NCI-H1105 treated with DMSO at 0.1 percent for 48 hours (cell line): ENCODE measurements at places on chromosomes 7 and 10.

DNA sequence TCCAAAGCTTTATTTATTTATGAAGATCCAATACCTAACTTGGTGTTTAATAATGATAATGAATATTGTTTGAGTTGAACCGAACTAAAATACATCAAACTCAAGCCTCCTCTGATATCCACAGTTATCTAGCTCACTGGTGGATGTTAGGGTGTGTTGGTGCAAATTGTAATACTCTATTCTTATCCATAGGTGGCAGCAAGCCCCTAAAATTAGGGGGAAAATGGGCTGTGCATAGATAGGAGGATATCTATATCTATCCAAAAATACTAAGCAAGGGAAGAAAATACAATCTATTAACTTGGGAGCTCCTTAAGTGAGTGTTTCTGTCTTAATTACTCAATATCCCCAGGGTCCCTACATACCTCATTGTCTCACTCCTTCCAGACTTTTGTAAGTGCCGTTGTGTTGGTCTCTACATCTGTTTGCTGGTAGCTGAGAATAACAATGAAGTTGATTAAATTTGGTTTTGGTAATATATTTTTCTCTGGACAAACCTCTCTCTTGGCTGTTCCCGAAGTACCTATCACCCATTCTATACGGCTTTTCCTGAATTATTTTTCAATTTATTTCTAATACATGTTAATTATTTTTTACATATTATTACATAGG lies 55.0 kb upstream of the VWDE start:
- peak; percentile 77 for DNase-seq

GRCh38 chr7:22723181-22723601 lies 3.8 kb upstream of the IL6 start:
- no peak for DNase-seq

GRCh38 chr10:79149662-79150443 lies 81.1 kb downstream of the ZMIZ1 start:
- no peak for DNase-seq

GRCh38 chr7:99139036-99139435 lies 4.9 kb downstream of the SMURF1 start:
- no peak for DNase-seq

- no peak for DNase-seq
Observed at GRCh38 chr7:12296051-12296570, 85.0 kb downstream of the TMEM106B start.

DNA sequence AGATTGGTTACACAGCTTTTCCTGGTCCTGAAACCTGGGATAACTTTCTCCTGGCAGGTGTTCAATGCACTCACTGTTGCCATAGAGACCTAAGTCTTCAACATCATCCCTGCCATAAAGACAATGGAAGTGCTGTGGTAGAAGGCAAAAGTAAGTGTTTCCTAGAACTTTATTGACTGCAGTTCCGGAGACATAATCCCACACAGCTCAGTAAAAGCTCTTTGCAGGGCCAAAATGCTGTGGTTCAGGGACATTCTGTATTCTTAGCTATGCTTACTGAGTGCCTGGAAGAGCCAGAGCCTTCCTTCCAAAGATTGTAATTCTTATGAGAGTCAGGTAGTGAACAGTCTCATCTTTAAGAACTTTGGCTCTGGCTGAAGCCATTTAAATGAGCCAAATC lies 5.3 kb downstream of the WIPF3 start:
- peak; percentile 90 for DNase-seq

GRCh38 chr7:93461350-93461749 lies 113.2 kb downstream of the CALCR start:
- peak; percentile 55 for DNase-seq
